ENCODE measurements at places on chromosomes 2 and 18.

DNA sequence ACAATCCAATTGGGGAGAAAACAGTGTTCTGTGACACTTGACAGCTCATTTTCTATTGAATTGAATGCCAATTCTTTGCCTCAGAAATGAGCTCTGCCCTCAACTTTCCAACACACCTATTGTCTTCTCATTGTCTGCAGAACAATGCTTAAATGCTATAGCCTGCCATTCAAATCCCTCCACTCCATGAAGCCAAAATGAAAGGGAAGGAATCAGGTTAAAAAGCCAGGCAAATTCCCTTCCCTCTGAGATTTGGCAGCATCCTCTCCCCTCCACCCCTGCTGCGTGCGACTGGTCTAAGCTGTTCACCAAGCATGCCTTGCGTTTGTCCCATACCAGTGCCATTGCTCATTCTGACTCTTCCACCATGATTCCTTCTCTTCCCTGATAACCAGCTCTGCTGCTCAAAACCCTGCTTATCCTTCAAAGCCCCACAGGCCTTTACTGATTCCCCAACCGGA lies 32.4 kb upstream of the TMEM131 start:
- DNase-seq = no peak

GRCh38 chr2:157258520-157259326 lies 1.2 kb downstream of the GALNT5 start:
- no peak for DNase-seq

DNA sequence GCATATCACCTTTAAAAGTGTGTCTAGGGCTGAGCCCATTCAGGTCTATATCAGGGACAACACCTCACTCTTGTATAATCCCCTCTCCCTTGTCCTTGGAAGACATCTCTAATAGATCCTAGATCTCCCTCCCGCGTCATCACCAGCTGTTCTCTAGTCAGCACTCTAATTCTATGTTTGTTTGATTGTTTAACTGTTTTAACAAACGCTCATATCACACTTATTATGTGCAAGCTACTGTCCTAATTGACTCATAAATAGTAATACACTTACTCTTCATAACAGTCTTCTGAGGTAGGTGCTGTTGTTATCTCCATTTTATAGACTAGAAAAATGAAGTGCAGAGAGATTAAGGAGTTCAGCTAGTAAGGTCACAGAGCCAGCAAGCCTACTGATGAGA lies 1.6 kb upstream of the ERMN start:
- no peak for DNase-seq

- no peak for DNase-seq
Observed at GRCh38 chr2:14358774-14359173, 273.7 kb upstream of the LRATD1 start.

- DNase-seq = no peak
Observed at GRCh38 chr2:205464681-205465080, 217.6 kb upstream of the NRP2 start.

DNA sequence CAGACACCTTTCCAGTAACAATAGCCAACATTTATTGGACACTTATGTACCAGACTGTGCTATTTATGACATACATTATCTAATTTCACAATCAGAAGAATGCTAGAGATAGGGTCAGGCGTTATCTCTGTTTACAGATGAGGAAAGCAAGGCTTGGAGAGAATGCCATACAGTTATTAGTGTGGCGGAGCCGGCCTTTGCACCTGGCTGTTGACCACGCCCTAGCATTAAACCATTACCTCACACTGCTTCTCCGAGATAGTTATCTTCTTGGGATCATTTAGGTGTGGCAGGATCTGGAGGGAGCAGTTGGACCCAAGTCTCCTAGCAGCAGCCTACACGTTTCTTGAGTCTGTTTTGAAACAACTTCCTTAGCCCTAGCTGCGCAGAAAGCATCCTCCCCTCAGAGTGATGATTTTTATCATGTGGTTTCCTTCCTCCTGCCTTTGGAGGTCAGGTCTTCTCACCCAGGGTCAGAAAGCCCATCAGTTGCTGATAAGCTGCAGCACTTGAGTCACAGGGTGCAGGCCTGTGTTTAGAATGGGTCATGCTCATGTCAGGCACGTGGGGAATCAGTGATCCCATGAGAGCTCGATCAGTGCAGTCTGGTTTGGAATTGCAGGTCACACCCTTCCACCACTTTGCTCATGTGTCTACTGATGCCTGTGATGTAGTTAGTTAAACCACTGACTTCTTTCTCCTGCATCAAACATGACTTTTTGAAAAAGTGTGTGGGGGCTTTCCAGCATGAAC lies 118.2 kb downstream of the SPTBN1 start:
- no peak for DNase-seq

GRCh38 chr2:70990216-70990615 lies 4.5 kb downstream of the TEX261 start:
- DNase-seq = no peak

DNA sequence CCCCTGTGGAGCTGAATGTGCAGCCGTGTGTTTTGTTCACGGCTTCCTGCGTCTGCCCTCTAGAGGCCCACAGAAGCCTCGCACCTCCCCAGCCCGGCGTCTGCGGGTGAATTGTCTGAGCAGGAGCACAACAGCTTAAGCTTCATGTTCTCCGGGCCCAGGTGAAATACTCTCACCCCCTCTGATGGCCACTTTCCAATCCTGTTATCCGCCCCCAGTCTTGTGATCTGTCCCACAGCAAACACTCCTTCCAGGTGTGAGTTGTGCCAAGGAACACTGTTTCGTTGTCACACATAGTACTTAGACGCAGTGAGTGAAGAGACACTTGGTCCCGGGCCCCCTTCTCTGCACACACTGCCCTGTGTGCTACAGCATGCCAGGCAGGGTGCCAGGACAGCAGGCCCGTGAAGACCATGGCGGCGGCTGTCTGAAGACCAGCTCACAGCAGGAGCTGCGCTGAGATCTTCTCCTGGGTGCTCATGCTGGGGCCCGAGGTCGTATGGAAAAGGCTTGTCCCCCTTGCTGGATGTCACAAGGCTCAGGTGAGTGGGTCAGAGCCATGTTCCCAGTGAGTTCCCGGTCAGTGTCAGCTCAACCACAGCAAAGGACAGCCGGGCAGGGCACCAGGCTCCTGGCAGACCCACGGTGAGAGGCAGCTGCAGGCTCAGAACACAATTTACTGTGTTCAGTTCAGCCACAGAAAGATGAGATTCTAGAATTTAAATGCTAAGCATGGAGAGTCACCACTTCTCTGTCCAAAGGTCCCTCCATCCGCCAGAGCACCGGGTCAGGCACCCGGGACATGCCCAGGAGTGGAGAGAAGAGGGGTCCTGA lies 6.8 kb upstream of the PXDN start:
- DNase-seq = no peak
